Stimulated activated naive CD8-positive, alpha-beta T cell treated with anti-CD3 and anti-CD28 coated beads, Interleukin-15, amount 100 ng/mL, for 72 hours (primary cell): ENCODE measurements at places on chromosomes 6 and 20.

DNA sequence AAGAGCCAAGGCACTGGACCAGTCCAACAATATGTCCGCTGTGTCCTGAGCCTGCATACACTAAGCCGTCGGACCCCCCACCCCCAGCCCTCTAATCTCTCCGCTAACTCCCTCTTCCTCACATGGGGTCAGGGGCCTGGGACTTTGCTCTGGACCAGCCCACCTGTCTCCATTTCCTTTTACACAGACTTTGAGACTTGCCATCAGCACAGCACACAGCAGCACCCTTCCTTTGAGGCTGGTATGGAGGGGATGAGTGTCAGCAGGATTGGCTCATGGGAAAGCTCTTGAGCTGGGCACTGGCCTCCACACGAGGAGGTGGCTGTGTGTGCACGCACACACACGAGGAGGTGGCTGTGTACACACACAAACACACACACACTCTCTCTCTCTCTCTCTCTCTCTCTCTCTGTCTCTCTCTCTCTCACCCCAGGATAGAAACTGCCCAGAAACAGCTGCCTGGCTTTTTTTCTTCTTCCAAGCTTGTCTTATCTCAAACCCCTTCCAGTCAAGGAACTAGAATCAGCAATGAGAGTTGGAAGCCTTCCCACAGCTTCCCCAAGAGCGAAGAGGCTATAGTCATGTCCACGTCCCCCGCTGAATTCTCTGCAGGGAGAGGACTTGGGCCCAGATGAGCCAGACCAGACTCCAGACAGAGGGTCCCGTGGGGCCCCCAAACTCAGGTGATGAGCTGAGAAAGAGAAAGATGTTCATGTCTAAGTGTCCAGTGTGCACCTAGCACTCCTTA lies 18.6 kb downstream of the SLC9A8 start:
- no peak for DNase-seq

GRCh38 chr20:11267131-11267761 lies 593.4 kb upstream of the JAG1 start:
- no peak for DNase-seq

- no peak for DNase-seq
These were observed 141.5 kb downstream of the C6orf118 start for GRCh38 chr6:165167861-165168260.

DNA sequence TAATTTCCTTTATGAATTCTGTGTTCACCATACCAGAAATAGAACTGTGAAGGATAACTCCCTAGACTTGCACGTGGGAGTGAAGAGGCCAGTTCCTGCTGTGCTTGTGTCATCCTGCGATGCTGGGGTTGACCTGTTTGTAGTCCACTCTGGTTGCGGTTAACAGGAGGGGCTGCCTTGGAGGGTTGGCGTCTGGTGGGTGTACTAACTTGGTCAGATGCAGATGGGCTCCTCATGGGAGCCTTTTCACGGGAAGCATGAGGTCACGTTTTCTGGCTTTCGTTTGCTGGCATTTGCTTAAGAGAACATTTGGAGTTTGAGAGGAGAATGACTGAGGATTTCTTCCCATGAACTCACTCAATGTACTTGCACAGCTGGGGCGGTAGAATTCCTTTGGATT lies 41.2 kb downstream of the IGF2R start:
- no peak for DNase-seq

DNA sequence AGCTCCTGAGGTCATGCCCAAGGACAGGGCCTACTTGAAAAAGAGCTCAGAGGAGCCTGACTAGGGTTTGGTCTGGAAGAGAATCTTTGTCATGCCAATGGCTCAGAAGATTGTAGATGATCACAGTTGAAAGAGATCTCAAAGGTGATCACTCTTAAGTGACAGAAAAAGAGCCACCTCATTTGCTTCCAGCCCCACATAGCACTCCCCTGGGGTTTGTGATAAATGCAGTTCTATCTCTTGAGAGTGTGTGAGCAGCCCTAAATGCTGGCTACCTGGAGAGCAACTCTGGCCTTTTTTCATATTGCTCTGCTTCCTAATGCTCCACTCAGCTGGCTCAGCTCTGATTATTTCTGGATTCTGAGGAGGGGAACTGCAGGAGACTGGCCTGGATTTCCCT lies 39.3 kb downstream of the KLHL32 start:
- no peak for DNase-seq

- DNase-seq, result no peak
These were observed 54.8 kb downstream of the WDR27 start for GRCh38 chr6:169646906-169647567.

- no peak for DNase-seq
These were observed 81.9 kb upstream of the CCN6 start for GRCh38 chr6:111971866-111972532.

DNA sequence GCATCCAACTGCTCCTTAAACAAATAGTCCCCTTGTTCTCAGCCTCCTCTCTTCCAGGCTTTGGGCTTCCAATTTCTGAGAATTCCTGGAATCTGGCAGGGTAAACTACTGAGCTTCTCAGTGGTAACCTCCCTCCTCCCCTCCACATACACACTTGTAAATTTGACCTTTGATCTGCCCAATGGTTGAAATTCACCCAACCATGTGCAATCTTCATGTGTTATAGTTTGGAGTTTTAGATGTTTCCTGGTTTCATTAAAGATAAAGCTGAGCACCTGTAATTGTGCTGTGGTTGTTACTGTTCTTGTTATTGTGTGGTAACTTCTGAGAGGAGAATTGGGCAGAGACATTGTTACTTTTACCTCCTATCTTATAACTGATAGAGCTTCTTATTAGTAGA lies 328.4 kb downstream of the TPBG start:
- no peak for DNase-seq

- no peak for DNase-seq
These were observed 31.9 kb upstream of the EIF2S2 start for GRCh38 chr20:34143951-34144350.

- no peak for DNase-seq
These were observed 10.6 kb downstream of the PGK2 start for GRCh38 chr6:49776444-49776843.

- no peak for DNase-seq
These were observed 12.3 kb upstream of the SLC22A16 start for GRCh38 chr6:110488606-110489190.

DNA sequence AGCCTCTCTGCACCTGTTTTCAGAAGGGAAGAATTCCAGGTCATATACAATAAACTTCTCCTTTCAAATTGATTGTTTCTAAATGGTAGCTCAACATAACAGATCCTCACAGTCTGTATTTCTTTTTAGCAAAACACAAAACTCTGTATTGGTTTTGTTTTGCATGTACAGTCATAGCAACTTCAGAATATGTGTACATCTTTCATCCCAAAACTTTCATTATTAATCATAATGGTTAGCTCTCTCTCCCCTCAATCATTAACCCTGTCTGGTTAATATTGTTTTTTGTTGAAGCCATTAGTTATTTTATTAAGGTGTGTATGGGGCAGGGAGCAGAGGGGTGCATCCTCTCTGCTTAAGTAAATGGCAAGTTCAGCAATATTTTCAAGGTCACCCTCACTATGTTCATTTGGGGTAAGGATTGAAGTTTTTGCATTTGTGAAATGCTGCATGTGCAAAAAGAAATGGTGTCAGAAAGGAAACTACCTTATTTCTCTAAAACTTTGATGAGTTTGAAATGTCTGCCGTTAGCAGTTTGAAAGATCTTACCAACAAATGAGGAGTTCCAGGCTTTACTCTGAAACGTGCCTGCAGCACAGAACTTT lies 136.8 kb upstream of the BTBD3 start:
- DNase-seq, result no peak

DNA sequence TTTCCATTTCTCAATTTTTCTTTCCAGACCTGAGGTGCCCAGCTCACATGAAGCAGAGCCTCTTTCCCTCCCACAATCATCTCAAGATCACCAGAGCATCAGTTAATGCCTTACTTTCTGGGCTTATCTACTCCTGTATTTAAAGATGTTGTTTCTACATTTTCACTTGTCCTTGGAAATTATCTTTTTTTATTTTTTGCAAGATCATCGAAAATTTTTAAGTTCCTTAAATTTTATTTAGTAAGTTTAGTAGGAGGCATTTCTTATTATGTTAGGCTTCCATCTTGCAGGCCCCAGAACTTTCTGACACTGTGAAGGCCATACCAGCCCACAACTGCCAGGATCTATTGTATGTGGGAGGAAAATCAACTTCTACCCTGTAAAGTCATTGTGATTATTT lies 466.0 kb downstream of the PRKN start:
- DNase-seq, result no peak

DNA sequence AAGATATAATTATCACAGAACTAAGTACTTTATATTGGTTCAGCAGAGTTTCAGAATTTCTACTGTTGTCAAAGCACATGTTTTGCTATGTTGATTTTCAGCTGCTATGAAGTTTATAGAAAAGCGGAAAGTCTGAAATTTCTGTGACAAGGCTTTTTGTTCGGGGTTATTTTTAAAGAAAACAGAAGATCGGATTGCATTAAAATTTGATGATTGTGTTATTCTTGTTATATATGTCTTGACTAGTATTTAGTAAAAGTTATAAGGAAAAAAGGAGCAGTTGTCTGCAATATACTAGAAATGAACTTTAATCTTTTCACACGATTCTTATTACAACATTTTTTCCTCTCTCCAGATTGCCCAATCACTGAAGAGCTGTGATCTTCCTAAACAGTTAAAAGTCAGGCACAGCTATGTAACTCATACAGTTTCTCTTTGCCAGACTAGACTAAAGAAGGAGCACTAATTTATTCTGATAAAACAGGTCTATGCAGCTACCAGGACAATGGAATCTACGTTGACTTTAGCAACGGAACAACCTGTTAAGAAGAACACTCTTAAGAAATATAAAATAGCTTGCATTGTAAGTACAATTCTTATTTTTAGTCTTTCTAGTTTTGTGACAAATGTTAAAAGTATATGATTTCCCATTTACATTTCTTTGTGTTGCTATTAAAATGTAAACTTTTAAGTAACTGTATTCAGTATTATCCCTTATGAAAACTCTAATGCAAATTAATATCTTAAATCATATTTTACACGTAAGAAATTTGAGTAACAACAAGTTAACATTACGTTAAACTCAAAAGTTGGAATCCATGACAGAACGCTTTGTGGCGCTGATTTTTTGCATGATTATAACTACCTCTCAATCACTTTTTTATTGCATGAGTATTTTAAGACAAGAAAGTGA lies at the start of gene ENPP3:
Gene ENPP3 (plus strand): TSS at position 423 of the 913 bp plus-strand sequence. CDS start 83 bp downstream, at position 506.
- no peak for DNase-seq

DNA sequence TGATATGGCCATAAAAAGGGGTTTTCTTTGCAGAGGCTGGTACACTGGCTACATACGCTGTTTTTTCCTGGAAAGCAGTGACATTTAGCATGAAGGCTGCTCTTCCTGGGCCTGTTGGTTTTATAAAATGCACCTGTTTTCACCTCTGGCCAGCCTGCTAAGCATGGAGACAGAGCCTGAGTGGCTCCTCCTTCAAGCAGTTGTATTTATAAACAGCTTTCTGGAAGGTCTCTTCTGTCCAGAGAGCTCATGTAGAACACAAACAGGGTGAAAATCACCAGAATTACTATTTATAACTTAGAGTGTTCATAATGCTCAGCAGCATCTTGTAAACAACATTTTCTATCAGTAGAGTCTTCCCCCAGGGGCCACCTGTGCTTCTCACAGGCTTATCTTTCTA lies 109.0 kb downstream of the FOXO3 start:
- no peak for DNase-seq

- DNase-seq, result no peak
These were observed 14.2 kb downstream of the STMND1 start for GRCh38 chr6:17116117-17116440.

DNA sequence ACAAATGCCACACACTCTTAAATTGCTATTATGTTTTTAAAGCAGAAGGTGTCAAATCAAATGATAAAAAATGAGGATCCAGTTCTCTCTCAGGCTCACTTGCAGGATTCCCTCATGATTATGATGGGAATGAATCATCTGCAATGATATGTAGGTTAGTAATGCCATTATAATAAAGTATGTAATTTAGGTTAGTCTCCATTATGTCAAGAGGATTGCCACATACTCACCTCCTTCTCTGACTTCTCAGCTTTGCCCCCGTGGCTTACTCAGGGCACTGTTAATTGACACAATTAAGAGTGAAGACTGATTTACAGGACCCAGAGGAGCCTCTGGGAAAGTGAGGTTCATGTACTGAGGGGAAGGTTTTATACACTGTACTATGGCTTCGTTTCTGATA lies 591.7 kb upstream of the NRSN1 start:
- DNase-seq, result no peak

DNA sequence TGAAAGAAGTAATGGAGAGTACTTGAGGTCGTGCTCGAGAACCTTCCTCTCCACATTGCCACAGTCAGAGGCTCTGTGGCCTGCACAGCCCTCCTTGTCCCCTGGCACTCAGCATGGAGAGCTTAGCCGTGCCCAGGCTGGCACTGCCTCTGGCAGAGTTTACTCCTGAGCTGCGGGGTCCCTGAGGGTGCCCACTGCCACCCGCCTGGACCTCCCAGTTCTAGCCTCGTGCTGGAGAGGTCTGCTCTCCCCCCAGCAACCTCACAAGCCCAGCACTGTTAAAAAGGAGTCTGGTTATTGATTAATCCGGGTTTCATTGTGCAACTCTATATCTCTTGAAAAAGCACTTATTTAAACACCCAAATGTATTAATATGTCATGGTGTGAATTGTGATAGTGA lies 226.8 kb downstream of the TMEM242 start:
- no peak for DNase-seq

GRCh38 chr6:84774157-84774984 lies 10.0 kb upstream of the TBX18 start:
- peak; percentile 34 for DNase-seq

DNA sequence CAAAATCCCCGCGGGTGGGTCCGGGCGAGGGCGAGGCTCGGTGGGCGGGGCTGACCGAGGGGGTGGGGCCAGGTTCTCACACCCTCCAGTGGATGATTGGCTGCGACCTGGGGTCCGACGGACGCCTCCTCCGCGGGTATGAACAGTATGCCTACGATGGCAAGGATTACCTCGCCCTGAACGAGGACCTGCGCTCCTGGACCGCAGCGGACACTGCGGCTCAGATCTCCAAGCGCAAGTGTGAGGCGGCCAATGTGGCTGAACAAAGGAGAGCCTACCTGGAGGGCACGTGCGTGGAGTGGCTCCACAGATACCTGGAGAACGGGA lies 809 bp downstream of the HLA-G start:
- no peak for DNase-seq

DNA sequence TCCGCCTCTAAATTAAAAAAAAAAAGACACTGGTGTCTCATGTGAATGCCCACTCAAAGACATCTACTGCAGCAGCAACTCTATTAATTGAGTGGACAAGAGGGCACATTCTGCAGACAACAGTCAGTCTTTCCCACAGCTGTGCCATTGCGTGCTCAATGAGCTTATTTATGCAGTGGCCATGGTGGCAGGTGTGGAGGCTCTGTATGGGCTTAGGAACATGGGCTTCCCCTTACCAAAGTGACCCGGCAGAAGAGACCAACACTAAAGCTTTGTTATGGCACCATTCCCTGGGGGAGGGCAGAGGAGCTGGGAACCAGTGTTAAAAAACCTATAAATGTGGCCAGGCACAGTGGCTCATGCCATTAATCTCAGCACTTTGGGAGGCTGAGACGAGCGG lies 4.2 kb upstream of the VAPB start:
- no peak for DNase-seq

- no peak for DNase-seq
These were observed 88.0 kb downstream of the CLIC5 start for GRCh38 chr6:45927421-45928320.

- no peak for DNase-seq
These were observed 30.2 kb upstream of the NHSL1 start for GRCh38 chr6:138529478-138529877.

GRCh38 chr6:153873541-153873940 lies 165.5 kb upstream of the OPRM1 start:
- no peak for DNase-seq

- peak; percentile 84 for DNase-seq
These were observed 458 bp upstream of the ARMC12 start for GRCh38 chr6:35736253-35736894.
